ENCODE measurements at places on chromosomes 2 and 18. TPM values are rescaled to one million over a fixed set of nuclear protein-coding genes. Genes with fewer than 3 reads are reported as not detected.

DNA sequence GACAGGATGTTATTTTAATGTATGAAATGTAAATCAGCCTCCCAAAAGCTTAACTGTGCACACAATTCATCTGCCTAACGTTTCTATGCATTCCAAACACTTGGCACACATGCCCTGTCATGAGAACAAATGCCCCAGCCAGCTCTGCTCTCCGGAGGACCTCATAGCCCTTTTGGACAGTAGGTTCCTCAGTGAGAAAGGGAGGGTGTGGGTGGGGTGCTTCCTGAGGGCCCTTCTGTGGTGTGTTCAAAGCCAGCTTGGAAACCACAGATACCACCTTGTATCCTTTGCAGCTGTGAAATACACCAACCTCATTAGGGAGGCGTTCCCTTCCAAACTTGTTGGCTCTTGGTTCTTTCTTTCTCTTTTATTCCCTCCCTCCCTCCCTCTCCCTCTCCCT lies 102.2 kb upstream of the ASB18 start:
- no peak for DNase-seq
- H3K27me3 ChIP-seq, result no peaks in the 10 kb centered on the region
- H3K4me1 ChIP-seq, result no peaks in the 10 kb centered on the region
- no peak overlapping the region for H3K4me3 ChIP-seq
- H3K27ac ChIP-seq, result no peak overlapping the region
- H3K36me3 ChIP-seq, result no peaks in the 10 kb centered on the region

GRCh38 chr2:43082111-43082894 lies 144.1 kb downstream of the ZFP36L2 start:
- H3K27me3 ChIP-seq, result no peaks in the 10 kb centered on the region
- peak overlapping the region; percentile 93 for H3K27ac ChIP-seq
- H3K4me3 ChIP-seq, result no peak overlapping the region
- H3K4me1 ChIP-seq, result peaks cover 58% of the 10 kb centered on the region

DNA sequence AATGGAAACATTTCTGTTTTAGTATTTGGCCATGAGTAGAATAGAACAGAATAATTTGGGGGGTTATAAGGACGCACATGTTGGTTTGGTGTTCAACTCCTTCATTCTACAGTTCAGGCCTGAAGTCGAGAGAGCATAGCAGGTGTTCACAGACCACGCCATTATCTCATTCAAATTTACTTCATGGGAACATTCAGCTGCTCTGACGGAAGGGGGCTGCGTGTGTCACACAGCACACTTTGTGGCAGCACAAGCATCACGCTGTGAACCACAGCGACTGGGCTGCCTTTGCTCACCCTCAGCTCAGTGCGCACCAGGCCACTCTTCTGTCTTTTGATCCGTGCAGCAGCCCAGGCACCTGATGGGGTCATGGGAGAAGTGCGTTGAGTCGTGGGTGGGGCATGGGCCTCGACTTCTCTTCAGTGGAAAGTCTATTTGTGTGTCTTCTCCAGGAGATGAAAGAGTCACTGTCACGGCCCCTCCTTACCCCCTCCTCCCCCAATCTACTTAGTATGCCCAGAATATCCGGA lies 348.6 kb upstream of the SALL3 start:
- H3K4me1 ChIP-seq, result no peaks in the 10 kb centered on the region
- no peaks in the 10 kb centered on the region for H3K27me3 ChIP-seq
- no peak overlapping the region for H3K27ac ChIP-seq

- H3K36me3 ChIP-seq, result no peaks in the 10 kb centered on the region
- no peak for DNase-seq
- no peak overlapping the region for H3K27ac ChIP-seq
- no peak overlapping the region for H3K4me3 ChIP-seq
Measured at GRCh38 chr2:205361272-205361671, 321.0 kb upstream of the NRP2 start.

GRCh38 chr2:239811806-239812560 lies 213.2 kb downstream of the NDUFA10 start:
- H3K36me3 ChIP-seq, result no peaks in the 10 kb centered on the region
- H3K4me1 ChIP-seq, result peaks cover 17% of the 10 kb centered on the region
- H3K4me3 ChIP-seq, result no peak overlapping the region
- no peaks in the 10 kb centered on the region for H3K27me3 ChIP-seq

DNA sequence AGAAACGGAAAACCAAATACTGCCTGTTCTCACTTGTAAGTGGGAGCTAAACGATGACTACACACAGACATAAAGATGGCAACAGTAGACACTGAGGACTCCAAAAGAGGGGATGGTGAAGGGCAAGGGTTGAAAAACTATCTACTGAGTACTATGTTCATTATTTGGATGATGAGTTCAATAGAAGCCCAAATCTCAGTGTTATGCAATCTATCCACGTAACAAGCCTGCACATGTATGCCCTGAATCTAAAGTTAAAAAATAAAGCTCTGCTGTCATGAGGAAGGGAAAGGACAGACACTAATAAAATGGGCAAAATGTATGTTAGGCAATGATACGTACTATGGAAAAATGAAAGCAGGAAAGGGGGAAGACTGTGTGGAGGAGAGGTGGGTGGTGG lies 376.0 kb downstream of the TGIF1 start:
- no peaks in the 10 kb centered on the region for H3K27me3 ChIP-seq
- no peak for DNase-seq
- no peaks in the 10 kb centered on the region for H3K36me3 ChIP-seq
- H3K4me1 ChIP-seq, result no peaks in the 10 kb centered on the region

DNA sequence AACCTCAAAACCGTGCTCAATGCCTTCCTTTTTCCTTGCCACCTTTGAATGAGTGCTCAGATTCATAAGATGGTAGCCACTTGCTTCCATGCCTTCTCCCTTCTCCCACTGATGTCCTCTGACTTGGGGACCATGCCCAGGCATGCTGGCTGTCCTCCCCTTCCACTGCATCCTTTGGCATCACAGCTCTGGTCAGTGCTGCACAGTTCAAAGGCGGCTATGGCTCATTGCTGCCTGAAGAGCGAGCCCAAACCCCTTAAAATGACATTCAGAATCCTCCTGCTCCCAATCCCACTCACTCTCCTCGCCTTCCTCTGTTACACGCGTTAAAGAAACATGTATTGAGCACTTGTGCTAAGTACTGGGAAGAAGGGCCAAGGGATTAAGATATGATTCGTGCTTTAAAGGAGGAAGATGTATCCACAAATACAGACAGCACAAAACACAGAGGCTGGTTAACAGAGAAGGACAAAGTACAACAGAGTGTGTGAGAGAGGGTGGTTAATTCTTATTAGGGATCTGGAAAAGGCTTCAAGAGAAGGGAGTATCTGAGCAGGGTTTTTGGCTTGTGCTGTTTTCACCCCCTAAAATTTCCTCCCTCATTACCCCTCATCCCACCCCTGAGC lies 81.8 kb downstream of the CERKL start:
- peaks cover 12% of the 10 kb centered on the region for H3K4me1 ChIP-seq
- no peak overlapping the region for H3K4me3 ChIP-seq
- H3K36me3 ChIP-seq, result no peaks in the 10 kb centered on the region
- no peaks in the 10 kb centered on the region for H3K27me3 ChIP-seq
- H3K27ac ChIP-seq, result peak overlapping the region; percentile 39

- H3K27ac ChIP-seq, result peak overlapping the region; percentile 99
- peak; percentile 89 for DNase-seq
- H3K27me3 ChIP-seq, result no peaks in the 10 kb centered on the region
- H3K4me3 ChIP-seq, result peak overlapping the region; percentile 85
Measured at GRCh38 chr2:64654063-64654811, 524 bp upstream of the SERTAD2 start.

DNA sequence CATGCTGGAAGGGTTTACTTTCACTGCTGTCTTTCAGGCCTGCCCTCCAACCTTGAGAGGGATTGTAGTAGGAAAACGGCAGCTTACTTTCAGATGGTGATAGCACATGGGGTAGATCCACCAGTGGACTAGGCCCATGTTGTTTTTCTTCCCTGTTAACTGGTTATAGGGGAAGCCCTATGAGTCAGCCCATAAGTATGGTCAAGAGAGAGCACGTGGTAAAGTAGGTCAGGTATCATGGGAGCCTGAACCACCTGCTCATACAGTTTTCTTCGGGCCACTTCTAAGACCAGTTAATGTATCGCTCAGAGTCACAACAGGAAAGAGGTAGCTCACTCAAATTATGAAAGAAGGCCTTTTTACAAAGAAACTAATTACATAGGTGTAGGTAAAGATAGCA lies 33.0 kb downstream of the PDK1 start:
- no peak overlapping the region for H3K4me3 ChIP-seq
- no peaks in the 10 kb centered on the region for H3K27me3 ChIP-seq
- H3K4me1 ChIP-seq, result no peaks in the 10 kb centered on the region
- no peaks in the 10 kb centered on the region for H3K36me3 ChIP-seq

DNA sequence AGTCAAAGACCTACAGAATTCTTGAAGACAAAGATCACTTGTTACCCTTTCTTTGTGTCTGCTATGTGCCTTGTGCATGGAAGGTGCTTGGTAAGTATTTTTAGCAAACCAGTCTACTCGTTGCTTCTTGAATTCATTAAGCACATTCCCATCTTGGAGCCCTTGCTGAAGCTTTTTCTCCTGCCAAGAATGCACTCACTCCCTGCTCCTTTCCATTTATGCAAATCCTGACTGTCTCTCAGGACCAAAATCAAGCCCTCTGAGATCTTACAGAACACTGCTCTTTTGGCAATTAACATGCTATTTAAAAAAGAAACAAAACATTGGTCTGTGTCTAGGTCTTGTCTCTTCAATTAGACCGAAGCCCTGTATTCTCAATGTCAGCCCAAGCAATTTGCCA lies 75.8 kb downstream of the CLHC1 start:
- H3K27me3 ChIP-seq, result no peaks in the 10 kb centered on the region
- H3K4me3 ChIP-seq, result no peak overlapping the region
- H3K36me3 ChIP-seq, result no peaks in the 10 kb centered on the region
- H3K4me1 ChIP-seq, result peaks cover 62% of the 10 kb centered on the region
- DNase-seq, result no peak
- peak overlapping the region; percentile 61 for H3K27ac ChIP-seq

GRCh38 chr2:174901075-174901474 lies 104.1 kb downstream of the CHN1 start:
- peak overlapping the region; percentile 43 for H3K27ac ChIP-seq
- no peaks in the 10 kb centered on the region for H3K36me3 ChIP-seq
- H3K4me1 ChIP-seq, result peaks cover 9% of the 10 kb centered on the region
- H3K27me3 ChIP-seq, result no peaks in the 10 kb centered on the region
- H3K4me3 ChIP-seq, result no peak overlapping the region

- DNase-seq, result no peak
- no peaks in the 10 kb centered on the region for H3K4me1 ChIP-seq
- no peak overlapping the region for H3K27ac ChIP-seq
- H3K4me3 ChIP-seq, result no peak overlapping the region
- no peaks in the 10 kb centered on the region for H3K36me3 ChIP-seq
Measured at GRCh38 chr18:36849288-36850006, 20.5 kb downstream of the KIAA1328 start.

DNA sequence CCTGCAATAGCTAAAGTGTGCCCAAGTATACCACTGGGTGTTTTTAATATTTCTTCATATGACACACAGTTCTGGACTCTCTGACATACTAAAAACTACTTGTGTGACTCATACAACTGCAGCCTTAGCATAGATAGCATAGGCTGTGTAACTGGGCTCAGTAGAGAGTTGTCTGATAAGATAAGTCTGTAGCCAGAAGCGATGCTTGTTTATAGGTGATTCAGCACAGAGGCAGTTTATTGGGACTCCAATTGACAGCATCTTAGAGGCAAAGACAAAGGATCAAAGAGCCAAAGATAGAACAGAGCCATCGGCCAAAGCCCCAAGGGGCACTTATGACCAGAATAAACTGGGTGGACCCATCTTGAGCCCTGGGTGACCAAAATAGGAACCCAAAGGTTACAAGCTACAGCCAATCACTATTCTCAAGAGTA lies 42.3 kb downstream of the AAK1 start:
- DNase-seq, result peak; percentile 75
- H3K27me3 ChIP-seq, result no peaks in the 10 kb centered on the region
- no peaks in the 10 kb centered on the region for H3K36me3 ChIP-seq
- H3K4me1 ChIP-seq, result no peaks in the 10 kb centered on the region
- H3K4me3 ChIP-seq, result no peak overlapping the region

DNA sequence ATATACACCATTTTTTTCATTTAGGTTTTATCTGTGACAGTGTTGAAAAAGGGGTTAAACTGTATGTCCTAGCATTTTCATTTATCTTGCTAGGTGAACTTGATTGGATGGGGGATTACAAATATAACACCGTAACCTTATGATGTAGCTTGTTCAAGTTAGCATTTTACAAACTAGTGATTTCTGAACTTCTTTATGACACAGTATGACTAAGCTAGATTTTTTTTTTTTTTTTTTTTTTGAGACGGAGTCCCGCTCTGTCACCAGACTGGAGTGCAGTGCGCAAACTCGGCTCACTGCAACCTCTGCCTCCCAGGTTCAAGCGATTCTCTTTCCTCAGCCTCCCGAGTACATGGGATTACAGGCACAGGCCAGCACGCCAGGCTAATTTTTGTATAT lies 47.1 kb downstream of the KCMF1 start:
- no peak overlapping the region for H3K4me3 ChIP-seq
- H3K36me3 ChIP-seq, result no peaks in the 10 kb centered on the region
- peak overlapping the region; percentile 73 for H3K27ac ChIP-seq
- no peak for DNase-seq
- peaks cover 20% of the 10 kb centered on the region for H3K4me1 ChIP-seq

DNA sequence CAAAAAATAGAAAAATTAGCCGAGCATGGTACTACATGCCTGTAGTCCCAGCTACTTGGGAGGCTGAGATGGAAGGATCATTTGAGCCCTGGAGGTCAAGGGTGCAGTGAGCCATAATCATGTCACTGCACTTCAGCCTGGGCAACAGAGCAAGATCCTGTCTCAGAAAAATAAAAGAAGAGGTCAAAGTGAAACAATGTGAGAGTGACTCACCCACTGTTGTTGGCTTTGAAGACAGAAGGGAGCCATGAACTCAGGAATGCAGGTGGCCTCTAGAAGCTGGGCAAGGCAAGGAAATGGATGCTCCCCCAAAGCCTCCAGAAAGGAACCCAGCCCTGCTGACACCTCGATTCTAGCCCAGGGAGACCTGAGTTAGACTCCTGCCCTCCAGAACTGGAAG lies 3.7 kb upstream of the TMEM214 start:
- no peak overlapping the region for H3K27ac ChIP-seq
- no peak for DNase-seq
- peaks cover 6% of the 10 kb centered on the region for H3K4me1 ChIP-seq
- no peaks in the 10 kb centered on the region for H3K27me3 ChIP-seq
- H3K36me3 ChIP-seq, result no peaks in the 10 kb centered on the region
- no peak overlapping the region for H3K4me3 ChIP-seq

- H3K27ac ChIP-seq, result no peak overlapping the region
- no peak overlapping the region for H3K4me3 ChIP-seq
- no peak for DNase-seq
- no peaks in the 10 kb centered on the region for H3K27me3 ChIP-seq
- no peaks in the 10 kb centered on the region for H3K36me3 ChIP-seq
Measured at GRCh38 chr2:197668296-197668695, 7.1 kb downstream of the RFTN2 start.

DNA sequence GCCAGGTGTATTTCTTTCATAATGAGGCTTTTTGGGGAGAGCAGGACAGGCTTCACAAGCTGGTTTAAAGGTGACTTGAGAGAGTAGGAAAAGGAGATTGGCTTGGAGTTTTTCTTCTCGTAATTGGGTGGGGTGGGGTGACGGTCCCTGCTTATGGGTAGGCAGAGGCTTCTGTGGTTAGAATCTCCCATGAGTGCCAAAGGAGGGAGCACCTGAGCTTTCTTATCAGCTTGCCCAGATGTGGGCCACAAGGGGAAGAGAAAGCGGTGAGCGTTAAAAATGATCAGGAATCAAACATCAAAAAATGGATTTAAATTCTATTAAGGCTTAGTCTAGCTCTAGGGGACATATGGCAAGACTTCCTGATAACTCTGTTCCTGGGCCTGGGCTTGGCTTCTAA lies 9.7 kb upstream of the PNPT1 start:
- H3K4me1 ChIP-seq, result no peaks in the 10 kb centered on the region
- H3K36me3 ChIP-seq, result no peaks in the 10 kb centered on the region
- H3K4me3 ChIP-seq, result no peak overlapping the region
- no peak for DNase-seq

The IL36RN gene
- total RNA-seq, result 0.63 TPM

The SLC8A1 gene
- total RNA-seq, result 8.9 TPM

The ASXL3 gene
- total RNA-seq, result 6.9 TPM

The CXCR4 gene
- 6.4 TPM for total RNA-seq

The IL36A gene
- not detected for total RNA-seq

Measured in hepatocyte (in vitro differentiated cells).